ENCODE measurements at places on chromosomes 16 and 17.

DNA sequence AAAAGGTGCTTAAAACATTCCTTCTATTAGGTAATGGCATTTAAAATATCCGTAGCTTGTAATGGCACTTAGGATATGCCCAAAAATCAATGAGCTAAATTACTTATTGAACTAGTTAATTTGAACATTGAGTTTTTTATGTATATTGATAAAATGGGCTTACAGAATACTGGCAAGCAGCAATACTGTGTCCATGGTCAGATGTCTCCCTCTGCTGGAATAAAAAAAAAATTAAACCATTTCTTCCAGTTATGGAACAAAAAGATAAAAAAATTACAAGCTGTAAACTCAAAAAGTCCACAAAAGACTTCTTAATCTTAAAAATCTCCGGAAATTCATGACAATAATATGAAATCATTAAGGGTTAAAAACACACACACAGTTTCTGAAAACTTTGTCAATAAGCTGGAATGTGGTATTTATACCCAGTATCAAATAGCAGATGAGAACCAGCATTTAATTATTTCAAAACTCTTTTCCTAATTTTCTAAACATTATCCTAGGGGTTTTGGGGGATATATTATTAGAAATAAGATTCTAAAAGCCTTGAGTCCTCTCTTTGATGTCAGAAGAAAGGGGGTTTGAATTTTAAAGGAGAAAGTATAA is 21.5 kb upstream of the PSMD7 start:
- DNase-seq = no peak

DNA sequence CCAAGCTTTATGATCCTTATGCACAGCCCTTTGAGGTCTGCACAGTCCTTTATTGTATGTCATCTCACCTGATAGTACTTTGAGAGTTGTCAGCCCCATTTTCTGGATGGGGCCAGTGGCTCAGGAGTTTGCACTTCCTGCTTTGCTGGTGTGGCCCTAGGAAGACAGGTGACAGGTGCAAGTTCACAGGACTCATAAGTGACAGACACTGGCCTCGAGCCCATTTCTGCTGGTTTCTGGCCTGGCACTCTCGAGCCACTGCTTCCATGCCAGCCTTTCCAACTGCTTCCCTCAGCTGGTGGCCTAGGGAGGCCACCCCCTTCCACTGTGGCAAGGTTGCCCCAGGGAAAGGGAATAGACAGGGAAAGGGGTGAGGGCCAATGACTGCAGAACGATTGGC is 84.4 kb upstream of the CCL1 start:
- DNase-seq = no peak

GRCh38 chr16:10808850-10809249 is 9.7 kb downstream of the TVP23A start:
- DNase-seq = no peak

GRCh38 chr17:42337442-42337841 is 49.1 kb downstream of the STAT5A start:
- DNase-seq = no peak

DNA sequence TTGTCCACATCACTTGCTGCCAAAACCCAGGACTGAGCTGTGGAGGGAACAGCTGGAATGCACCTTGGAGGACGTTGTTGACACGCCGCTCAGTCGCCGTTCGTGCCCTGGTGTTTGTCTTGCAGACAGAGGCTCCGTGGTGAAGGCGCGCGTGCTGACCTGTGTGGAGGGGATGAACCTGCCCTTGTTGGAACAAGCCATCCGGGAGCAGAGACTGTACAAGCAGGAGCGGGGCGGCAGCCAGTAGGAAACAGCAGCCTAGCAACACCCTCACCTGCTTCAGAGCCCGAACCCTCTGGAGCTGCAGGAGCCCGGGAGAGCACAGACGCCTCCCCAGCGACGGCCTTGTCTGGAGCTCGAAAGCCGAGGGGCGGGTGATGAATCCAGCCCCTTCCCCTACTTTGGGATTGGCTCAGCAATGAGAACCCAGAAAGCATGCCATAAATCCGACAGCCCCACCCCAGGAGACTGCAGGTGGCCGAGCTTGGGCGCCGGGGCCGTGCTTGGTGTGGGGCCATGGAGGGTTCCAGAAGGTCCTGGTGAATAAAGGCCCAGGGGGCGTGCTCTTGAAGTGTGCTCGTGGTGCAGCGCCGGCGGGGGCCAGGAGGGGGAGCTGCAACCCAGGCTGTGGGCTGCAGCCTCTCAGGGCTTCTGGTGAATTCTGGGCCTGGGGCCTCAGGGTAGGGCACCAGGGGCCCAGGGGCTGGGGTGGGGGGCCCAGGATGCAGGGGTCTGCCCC is 470 bp upstream of the CDK3 start:
- no peak for DNase-seq

GRCh38 chr16:67779256-67780014 is 26.9 kb downstream of the RANBP10 start:
- DNase-seq = no peak

DNA sequence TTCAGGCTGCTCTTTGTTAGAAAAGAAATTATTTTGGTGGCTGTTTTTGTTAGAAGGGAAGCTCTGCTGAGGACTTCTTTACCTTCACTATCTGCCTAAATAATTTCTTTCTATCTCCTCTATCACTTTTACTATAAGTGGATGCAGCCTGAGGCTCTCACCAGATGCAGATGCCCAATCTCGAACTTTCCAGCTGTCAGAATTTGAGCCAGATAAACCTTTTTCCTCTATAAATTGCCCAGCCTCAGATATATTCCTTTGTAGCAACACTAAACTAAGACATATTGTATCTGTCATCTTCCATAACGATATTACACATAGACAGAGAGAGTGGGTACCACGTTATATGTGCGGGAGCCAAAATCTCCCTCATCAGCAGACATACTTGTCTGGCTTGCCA is 15.7 kb upstream of the CDH8 start:
- DNase-seq = no peak

DNA sequence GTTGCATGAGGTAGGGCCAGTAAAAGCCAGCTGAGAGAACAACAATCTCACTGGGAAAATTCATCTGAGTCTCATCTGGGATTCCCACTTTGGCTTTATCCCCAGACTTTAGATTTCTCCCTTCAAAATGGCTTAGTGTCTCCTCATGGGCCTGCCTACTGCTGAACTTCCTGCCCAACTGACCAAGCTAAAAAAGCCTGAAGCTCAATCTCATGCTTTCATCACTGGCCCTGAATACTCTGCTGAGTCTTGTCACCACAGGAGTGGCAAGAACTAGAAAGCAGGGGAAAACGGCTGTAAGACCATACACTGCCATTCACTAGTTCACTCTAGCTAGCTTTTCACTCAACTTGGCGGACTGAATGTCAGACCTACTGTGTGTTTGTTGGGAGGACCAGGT is 96.4 kb upstream of the NOG start:
- no peak for DNase-seq

- no peak for DNase-seq
Measured at GRCh38 chr16:19967963-19968362, 83.3 kb upstream of the GPRC5B start.

GRCh38 chr17:28469376-28469775 is 4.1 kb upstream of the SLC13A2 start:
- no peak for DNase-seq

DNA sequence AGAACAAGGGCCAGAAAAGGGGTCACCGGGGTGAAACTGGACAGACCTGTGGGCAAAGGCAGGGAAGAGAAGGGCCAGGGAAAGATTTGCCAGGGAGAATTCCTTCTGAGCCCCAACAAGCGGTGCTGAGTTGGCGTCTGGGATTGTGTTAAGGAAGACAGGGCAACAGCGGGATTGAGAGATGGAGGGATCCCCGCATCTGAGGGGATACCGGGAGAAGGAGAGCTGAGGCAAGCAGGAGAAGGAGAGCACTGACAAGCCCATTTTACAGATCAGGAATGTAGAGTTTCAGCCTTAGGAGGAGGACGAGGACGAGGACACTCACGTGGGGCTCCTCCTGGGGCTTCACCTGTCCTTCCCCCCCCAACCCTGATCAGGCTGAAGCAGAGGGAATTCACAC is 998 bp upstream of the ABCC3 start:
- no peak for DNase-seq

GRCh38 chr17:58541249-58541648 is 26.8 kb upstream of the MTMR4 start:
- no peak for DNase-seq

DNA sequence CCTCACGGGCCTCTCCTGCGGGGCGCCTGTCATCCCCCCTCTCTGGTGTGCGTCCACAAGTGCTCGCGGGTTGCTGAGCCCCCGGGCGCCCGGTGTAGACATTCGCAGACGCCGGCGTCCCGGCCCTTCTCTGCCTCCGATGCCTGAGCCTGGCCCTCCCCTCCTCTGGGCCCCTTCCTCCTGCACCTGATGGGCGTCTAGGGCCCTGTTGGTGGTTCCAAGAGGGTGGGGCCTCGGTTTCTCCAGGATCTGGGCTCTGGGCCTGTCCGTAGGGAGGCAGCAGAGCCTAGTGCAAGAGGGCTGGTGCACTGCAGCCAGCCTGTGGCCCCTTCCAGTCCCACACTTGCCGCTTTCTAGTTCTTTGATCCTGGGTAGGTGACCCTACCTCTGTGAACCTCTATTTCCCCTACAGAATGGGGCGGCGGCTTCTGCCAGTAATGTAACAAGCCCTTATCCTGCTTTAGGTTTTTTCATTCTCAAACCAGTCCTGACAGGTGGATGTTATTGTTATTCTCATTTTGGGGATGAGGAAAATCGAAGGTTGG is 623 bp downstream of the E4F1 start:
- no peak for DNase-seq

DNA sequence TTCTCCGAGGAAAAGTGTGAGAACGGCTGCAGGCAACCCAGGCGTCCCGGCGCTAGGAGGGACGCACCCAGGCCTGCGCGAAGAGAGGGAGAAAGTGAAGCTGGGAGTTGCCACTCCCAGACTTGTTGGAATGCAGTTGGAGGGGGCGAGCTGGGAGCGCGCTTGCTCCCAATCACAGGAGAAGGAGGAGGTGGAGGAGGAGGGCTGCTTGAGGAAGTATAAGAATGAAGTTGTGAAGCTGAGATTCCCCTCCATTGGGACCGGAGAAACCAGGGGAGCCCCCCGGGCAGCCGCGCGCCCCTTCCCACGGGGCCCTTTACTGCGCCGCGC is at the start of gene ERBB2:
ERBB2 (plus strand) TSS at position 247 of the 330 bp plus-strand sequence. CDS start 175 bp downstream, outside the sequence.
- DNase-seq = no peak

DNA sequence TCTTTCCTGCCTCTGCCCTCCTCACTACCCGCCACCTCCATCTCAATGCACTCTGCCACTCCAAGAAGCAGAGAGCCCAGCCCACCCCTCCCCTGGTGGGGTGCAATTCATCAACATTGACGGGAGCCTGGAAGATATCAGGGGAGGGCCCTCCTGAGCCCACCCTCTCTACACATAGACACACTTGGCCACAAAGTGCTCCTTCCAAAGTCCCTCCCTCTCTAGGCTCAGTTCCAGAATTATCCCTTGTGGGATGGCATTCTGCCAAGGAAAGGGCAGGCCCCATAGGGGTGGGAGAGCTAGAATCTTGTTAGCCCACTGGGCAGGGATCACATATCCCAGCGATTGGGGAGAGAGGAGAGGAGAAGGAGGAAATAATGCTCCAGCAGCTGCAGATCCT is 66.2 kb downstream of the TMEM132E start:
- no peak for DNase-seq

GRCh38 chr17:77132411-77133086 is 8.2 kb upstream of the SEC14L1 start:
- DNase-seq = no peak

GRCh38 chr17:59331129-59331928 is at the start of gene YPEL2:
Gene YPEL2 (plus strand): TSS chr17:59331655. CDS start chr17:59353410, 21,755 bp downstream.
- DNase-seq = peak; percentile 92

GRCh38 chr16:68907781-68908181 is 64.5 kb downstream of the TANGO6 start:
- no peak for DNase-seq

DNA sequence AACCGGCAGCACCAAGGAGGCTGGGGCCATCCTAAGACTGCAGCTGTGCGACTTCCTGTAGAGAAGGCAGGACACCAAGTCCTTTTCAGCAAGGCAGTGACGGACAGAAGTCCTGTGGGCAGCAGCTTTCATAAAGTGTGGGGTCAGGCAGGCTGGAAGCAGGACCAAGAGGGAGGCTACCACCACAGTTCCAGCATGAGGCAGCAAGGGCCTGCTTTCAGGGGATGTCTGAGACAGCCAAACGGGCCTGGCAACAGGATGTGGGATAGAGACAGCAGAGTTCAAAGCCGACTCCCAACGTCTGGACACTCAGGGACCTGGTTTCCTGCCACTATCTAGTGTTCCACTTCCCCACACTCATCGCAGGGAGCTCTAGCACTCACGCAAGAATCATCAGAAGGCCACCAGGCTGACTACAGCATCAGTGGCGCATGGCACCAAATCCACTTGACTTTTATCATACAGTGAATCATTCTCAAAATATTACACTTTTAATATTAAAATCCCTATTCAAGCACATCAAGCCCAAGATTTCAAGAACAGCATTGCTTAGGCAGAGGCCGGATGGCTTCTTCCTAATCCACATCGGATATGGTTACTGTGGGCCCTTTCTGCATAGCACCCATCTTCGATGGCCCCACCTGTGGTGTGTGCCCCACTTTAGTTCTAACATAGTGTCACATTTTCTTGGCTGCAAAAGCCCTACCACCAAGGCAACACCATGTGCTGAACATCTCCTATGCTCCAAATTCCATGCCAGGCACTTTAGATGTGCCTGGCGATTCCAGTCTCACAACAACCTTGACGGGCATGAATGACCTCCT is 5.2 kb downstream of the USP7 start:
- peak; percentile 17 for DNase-seq

GRCh38 chr17:1146561-1147265 is 33.1 kb downstream of the ABR start:
- no peak for DNase-seq

- DNase-seq = no peak
Measured at GRCh38 chr17:6683730-6684459, 29.3 kb downstream of the SLC13A5 start.

GRCh38 chr16:47446431-47446830 is 14.4 kb downstream of the ITFG1 start:
- no peak for DNase-seq

GRCh38 chr17:73058022-73058421 is 34.5 kb downstream of the SLC39A11 start:
- DNase-seq = no peak

GRCh38 chr16:86343796-86344585 is 166.3 kb upstream of the FOXF1 start:
- no peak for DNase-seq

- no peak for DNase-seq
Measured at GRCh38 chr17:8212312-8213180, 2.2 kb upstream of the AURKB start.

- DNase-seq = no peak
Measured at GRCh38 chr16:15768201-15768600, 88.6 kb downstream of the MYH11 start.

- no peak for DNase-seq
Measured at GRCh38 chr17:48241131-48241591, 133.6 kb downstream of the SNX11 start.

DNA sequence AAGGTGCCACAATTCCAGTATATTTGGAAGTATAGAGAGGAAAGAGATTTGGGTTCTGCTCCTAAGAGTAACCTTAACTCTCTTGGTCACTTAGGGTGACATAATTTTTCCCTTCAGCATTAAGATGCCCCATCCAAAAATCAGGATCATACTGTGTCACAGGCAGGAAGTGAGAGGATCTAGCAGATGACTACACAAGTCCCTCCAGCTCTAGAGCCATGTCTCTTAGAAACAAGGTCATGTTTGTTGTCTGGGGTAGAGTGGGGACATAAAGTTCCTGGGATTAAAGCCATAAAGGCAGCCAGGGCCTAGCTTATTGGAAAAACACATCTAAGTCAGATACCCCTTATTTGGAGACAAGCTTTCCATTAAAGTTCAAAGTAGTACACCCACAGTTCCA is 2.7 kb downstream of the CCL8 start:
- DNase-seq = no peak

Measured in hypothalamus (tissue), 51 donors.